AG20443 (cell line): ENCODE measurements at places on chromosomes 7 and 10.

- DNase-seq = no peak
Observed at GRCh38 chr7:155965010-155965409, 152.7 kb upstream of the SHH start.

DNA sequence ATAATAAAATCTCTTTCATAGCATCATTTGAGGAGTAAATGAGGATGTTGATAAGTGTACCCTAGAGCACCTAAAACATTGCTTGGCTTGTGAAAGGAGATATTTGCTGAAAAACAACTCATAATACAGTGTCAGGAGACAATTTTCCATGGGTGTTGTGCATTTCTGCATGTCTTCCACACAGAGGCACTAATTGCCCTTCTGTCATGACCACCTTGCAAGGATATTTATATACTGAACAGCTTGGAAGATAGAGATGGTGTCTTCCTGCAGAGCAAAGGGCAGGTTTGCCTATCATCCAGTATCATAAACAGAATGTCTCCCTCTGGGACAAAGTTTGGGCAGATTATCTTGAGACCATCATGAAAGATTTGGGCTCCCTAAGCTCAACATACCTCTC is 495.2 kb upstream of the LRRN3 start:
- DNase-seq = no peak

- no peak for DNase-seq
Observed at GRCh38 chr10:32426186-32426585, 19.8 kb upstream of the CCDC7 start.

- DNase-seq = no peak
Observed at GRCh38 chr10:123704812-123705211, 38.7 kb downstream of the GPR26 start.
